ENCODE measurements at places on chromosomes 5 and 9. TPM values are rescaled to one million over a fixed set of nuclear protein-coding genes. Genes with fewer than 3 reads are reported as not detected.

GRCh38 chr5:58462623-58463230 is 2.8 kb upstream of the PLK2 start:
- no peak overlapping the region for H3K27ac ChIP-seq
- H3K4me3 ChIP-seq, result no peak overlapping the region
- H3K27me3 ChIP-seq, result peaks cover 4% of the 10 kb centered on the region

ZNF483 gene
- 6.5 TPM for total RNA-seq

- H3K4me3 ChIP-seq, result peak overlapping the region; percentile 60
- peaks cover 30% of the 10 kb centered on the region for H3K4me1 ChIP-seq
- H3K27ac ChIP-seq, result peak overlapping the region; percentile 81
Observed at GRCh38 chr5:4001758-4002533, 406.3 kb downstream of the IRX1 start.

- H3K4me1 ChIP-seq, result no peaks in the 10 kb centered on the region
- H3K27ac ChIP-seq, result no peak overlapping the region
- no peak overlapping the region for H3K4me3 ChIP-seq
- H3K36me3 ChIP-seq, result no peaks in the 10 kb centered on the region
- no peaks in the 10 kb centered on the region for H3K27me3 ChIP-seq
Observed at GRCh38 chr5:23457780-23458179, 49.6 kb upstream of the PRDM9 start.

GRCh38 chr5:107772418-107773310 is 101.9 kb upstream of the EFNA5 start:
- no peaks in the 10 kb centered on the region for H3K36me3 ChIP-seq
- no peak for DNase-seq
- H3K27ac ChIP-seq, result no peak overlapping the region
- peaks cover 19% of the 10 kb centered on the region for H3K4me1 ChIP-seq

DNA sequence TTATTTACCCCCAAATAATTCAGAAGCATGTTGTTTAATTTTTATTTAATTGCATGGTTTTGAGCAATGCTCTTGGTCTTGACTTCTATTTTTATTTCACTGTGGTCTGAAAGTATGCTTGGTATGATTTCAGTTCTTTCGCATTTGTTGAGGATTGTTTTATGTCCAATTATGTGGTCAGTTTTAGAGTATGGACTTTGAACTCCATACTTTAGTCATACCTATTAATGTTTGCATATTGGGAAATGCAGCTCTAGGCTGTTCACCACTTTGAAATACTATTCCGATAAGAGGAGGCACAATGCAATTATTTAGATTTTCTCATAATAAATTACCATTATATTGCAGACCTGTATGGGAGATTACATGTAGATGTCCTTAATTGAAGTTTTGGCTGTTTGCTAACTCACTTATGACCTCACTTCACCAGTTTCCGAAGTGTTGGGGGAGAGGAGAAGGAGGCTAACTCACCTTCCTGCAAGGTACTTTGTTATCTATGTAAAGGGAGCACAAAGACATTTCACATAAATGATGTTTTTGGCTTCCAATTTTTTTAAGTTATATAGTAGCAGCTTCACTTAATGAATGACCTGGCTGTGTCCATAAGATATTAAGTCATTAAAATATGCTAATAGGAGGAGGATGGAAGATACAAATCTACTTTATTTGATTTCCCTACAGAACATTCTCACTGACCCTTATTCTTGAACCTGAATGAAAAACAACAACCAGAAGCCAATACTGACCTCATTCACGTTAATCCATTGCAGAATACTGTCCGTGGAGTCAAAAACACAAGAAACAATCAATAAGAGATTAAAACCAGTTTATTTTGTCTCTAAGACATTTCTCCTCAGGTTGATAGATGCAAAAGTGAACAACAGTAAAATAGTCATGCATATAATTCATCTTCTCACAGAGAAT is 970.3 kb upstream of the ARRDC3 start:
- H3K36me3 ChIP-seq, result peaks cover 7% of the 10 kb centered on the region

DNA sequence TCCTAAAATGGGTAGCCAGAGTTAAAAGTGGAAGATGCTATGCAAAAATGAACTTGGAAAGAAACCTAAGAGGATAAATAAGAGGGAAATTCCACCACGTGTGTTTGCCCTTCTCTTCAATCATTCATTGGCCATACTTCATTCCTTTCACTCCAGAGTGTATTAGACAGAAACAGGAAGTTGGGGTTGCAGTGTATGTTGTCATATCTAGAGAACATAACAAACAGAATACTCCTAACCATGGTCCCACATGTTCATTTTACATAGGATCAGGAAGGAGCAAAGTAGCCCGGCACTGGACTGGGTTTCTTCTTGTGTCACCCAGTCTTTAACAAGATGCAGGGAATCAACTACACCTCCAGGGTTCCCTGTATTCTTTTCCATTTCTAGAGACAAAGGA is 7.6 kb upstream of the GPBP1 start:
- no peaks in the 10 kb centered on the region for H3K27me3 ChIP-seq
- H3K4me3 ChIP-seq, result no peak overlapping the region
- H3K4me1 ChIP-seq, result no peaks in the 10 kb centered on the region
- no peak overlapping the region for H3K27ac ChIP-seq

- H3K4me1 ChIP-seq, result no peaks in the 10 kb centered on the region
- no peaks in the 10 kb centered on the region for H3K27me3 ChIP-seq
- H3K36me3 ChIP-seq, result no peaks in the 10 kb centered on the region
- H3K4me3 ChIP-seq, result no peak overlapping the region
- H3K27ac ChIP-seq, result no peak overlapping the region
- no peak for DNase-seq
Observed at GRCh38 chr9:115024925-115025535, 92.9 kb downstream of the TNC start.

PNPLA7 gene
- 6.7 TPM for total RNA-seq

Data from glutamatergic neuron (in vitro differentiated cells).